ENCODE measurements at places on chromosomes 11 and 22. TPM values are rescaled to one million over a fixed set of nuclear protein-coding genes. Genes with fewer than 3 reads are reported as not detected.

- DNase-seq = no peak
These were observed 410.5 kb downstream of the TBC1D22A start for GRCh38 chr22:47172771-47173534.

The UPK3A gene
- total RNA-seq = 0.29 TPM

The GDPD4 gene
- not detected for total RNA-seq

GRCh38 chr22:20578192-20578591, 70.8 kb downstream of the MED15 start:
- DNase-seq = no peak

GRCh38 chr11:94171693-94172440, 43.2 kb downstream of the PANX1 start:
- no peak for DNase-seq

- no peak for DNase-seq
These were observed 89.5 kb downstream of the RNF169 start for GRCh38 chr11:74838188-74838587.

The SELENOM gene
- 145 TPM for total RNA-seq

GRCh38 chr11:30017445-30017895, 640 bp upstream of the KCNA4 start:
- no peak for DNase-seq

DNA sequence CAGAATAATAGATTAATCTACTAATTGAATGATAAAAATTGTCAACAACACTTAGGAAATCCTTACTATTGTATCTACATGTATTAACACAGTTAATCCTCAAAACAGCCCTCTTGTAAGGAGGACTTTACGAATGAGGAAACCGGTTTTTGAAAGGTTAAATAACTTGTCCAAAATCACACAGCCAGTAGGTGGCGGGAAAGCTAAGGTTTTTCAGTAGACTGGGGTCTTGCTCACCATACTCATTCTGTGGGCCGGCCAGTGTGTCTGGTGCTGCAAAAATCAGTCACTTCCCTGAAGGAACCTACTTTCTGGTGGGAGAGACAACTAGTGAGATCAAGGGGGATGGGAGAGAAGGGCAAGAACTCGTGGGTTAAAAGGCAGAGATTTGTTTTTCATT, 3.8 kb downstream of the DCPS start:
- DNase-seq = no peak

- DNase-seq = no peak
These were observed 164.3 kb downstream of the AASDHPPT start for GRCh38 chr11:106241601-106242257.

The MS4A1 gene
- 0.26 TPM for total RNA-seq

The SYT12 gene
- total RNA-seq = 1.8 TPM

DNA sequence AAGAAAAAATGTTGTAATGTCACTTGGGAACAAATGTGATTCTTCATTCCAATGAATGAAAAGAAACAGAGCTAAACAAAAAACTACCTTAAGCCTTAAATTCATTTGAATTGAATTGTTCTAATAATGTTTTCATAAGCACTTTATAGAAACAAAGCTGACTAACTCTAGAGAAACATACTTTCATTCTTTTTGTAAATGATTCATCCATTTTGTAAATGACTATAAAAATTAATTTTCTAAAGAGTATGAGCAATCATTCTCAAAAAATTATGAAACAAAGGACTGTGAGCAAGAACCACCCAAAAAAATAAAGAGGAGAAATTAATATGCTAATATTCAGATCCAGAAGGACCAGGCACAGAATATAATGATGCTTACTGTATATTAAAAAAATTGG, 986.5 kb upstream of the CHORDC1 start:
- no peak for DNase-seq

GRCh38 chr22:16803255-16803917, 21.8 kb downstream of the XKR3 start:
- DNase-seq = no peak

GRCh38 chr11:27390318-27391295, 27.6 kb upstream of the CCDC34 start:
- DNase-seq = no peak

Data from left cardiac atrium (tissue), 4 donors.